ENCODE measurements at places on chromosomes 2 and 18.

GRCh38 chr2:45132551-45132950 lies 123.3 kb upstream of the SIX2 start:
- no peak for DNase-seq

- no peak for DNase-seq
These were observed 96.5 kb downstream of the CCDC93 start for GRCh38 chr2:117917223-117917917.

DNA sequence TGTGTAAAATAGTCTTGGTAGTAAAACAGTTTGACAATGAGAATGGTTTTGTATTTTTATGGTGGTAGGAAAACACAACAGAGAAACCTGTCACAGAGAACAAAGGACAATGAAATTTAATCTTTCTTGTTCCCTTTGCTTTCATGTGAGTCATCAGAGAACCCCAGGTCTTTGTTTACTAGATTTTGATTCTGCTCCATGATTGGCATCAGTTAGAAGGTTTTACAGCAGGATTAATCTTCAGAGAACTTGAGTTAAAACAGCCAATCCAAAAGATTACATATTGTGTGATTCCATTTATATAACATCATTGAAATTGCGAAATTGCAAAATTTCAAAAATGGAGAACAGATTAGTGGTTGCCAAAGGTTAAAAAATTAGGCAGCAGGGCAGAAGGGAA lies 2.5 kb downstream of the APLF start:
- no peak for DNase-seq

DNA sequence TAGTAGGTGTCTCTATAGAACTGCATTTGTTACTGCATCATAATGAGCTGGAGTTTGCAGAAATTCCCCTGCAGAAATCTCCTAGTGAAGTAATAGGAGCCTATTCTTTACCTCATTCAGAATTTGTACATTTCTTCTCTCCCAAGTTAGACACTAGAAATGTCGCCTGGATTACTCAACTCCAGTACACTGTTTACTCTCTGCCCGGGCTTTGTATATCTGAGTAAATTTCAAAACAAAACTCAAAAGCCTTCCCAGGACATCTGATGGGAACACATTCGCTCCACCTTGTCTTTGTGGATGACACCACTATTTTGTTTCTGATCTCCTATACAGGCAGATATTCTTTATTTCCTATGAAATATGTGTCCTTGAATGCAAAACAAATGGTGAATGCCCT lies 76.8 kb downstream of the POU3F3 start:
- DNase-seq, result no peak

- DNase-seq, result no peak
These were observed 286.3 kb upstream of the TMEFF2 start for GRCh38 chr2:192480984-192481383.

GRCh38 chr18:13381944-13382365 lies 163.4 kb downstream of the LDLRAD4 start:
- DNase-seq, result no peak

DNA sequence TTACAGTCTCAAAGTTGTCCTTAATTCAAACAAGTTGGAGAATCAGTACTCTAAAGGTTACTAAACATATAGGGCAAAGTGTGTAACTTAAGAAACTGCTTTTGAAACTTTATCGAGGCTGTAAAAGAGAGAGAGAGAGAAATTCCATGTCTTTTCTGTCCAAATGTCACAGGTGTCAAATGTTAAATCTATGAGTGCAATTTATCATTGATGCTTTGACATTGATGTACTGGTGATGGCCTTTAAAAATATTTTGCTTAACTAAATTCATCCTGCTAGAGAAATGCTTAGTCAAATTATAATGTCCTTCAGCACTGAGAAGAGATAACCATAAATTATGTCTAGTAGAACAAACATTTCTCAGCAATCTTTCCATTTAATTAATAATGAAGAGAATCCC lies 1602.1 kb upstream of the TMEFF2 start:
- DNase-seq, result no peak

GRCh38 chr2:27737676-27738348 lies 33.7 kb upstream of the MRPL33 start:
- DNase-seq, result no peak

DNA sequence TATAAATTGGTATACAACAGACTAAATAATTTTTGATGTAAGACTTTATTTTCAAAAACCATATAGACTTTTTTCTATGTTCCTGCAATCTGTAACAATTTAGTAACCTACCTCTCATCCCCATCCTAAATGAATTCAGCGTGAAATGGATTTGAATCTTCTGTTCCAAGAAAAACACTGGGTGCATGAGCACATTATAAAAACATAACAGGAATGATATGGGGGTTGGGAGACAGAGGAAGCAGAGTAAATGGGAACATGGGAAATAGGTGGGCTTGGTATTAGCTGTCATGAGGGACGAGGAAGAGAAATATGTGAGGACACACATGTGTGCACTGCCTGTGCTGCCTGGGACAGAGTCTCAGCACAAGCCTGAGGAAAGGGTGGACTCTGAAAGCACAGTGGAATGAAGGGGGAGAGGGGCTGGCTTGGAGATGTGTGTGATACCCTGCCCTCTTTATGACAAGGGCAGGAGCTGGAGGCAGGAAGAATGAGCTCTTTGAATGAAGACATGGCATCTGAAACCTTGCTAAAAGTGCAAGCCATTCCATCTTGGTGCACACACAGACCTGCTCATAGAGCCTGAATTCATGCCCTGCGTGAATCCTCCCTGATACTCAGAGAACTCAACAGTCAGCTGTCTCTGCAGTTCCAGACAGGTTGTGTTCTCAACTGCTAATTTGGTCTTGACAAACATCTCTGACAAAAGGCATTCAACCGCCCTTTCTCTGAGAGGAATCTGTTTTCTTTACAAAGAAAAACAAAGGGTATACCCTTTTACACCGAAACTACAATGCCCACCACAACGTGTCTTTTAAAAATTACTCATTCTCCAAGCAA lies 66.6 kb downstream of the EPB41L3 start:
- DNase-seq, result no peak

- DNase-seq, result no peak
These were observed 7.6 kb upstream of the GPBAR1 start for GRCh38 chr2:218253232-218253625.

DNA sequence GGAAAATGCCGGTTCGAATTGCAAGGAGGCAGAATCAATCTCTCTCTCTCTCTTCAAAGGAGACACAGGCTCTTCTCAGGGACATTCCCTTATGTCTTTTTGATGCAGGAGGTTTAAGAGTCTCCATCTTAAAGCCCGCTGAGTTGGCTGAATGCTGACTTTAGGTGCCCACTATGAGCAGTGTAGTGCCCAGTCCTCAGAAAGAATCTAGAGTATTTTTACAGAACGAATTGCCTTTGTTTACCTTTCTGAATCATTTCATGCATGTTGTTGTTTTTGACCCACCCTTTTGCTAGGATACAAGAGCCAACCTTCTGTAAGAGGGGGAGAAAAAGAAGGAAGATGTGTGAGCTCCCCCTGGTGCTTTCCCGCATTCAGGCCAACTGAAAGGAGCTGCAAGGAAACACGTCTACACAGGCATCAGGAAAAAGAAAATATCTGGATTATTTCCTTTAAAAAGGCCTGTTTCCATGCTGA lies 193.5 kb upstream of the TCF4 start:
- no peak for DNase-seq

GRCh38 chr2:12167525-12168317 lies 421.3 kb downstream of the LPIN1 start:
- DNase-seq, result no peak

DNA sequence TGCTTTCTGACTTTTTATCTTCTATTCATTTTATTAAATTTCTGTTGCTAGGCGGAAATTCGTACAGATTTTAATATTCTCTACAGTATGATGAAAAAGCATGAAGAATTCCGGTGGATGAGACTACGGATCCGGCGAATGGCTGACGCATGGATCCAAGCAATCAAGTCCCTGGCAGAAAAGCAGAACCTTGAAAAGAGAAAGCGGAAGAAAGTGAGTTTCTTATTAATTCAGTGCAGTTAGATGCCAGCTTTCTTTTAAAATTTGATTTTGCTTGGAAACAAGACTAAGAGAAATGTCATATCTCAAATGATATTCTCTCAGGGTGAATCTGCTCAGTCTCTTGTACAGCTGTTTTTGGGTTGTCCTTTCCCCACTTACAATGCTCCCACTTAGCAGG lies 84.3 kb downstream of the MGAT5 start:
- no peak for DNase-seq

DNA sequence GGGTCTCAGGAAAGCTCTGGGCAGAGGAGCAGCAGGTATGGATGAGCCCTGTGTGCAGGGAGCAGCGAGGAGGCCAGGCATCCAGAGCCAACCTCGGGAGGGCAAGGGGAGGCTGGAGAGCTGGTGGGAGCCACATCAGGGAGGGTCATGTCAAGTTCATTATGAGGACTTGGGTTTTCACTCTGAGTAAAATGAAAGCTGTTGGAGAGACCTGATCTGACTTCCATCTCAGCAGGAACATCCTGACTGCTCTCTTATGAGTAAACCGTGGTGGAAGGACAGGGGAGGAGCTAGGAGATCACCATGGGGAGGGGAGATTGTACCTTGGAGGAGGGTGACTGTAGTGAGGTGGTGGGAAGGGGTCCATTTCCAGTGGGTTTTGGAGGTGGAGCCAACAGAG lies 209.8 kb downstream of the LDLRAD4 start:
- DNase-seq, result no peak

- no peak for DNase-seq
These were observed 37.0 kb upstream of the CTDP1 start for GRCh38 chr18:79642626-79643025.

DNA sequence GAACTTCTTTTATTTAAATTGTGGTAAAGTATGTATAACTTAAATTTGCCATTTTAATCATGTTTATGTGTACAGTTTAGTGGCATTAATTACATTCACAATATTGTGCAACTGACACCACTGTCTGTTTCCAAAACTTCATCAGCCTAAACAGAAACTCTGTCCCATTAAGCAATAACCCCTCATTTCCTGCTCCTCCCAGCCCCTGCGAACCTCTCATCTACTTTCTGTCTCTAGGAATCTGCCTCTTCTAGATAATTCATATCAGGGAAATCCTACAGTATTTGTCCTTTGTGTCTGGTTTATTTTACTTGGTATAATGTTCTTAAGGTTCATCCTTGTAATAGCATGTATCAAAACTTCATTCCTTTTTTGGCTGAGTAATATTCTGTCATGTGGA lies 75.1 kb downstream of the BOLA3 start:
- DNase-seq, result no peak

GRCh38 chr2:28687171-28687570 lies 64.5 kb upstream of the PPP1CB start:
- no peak for DNase-seq
